Thymus (tissue), 14 donors: ENCODE measurements at places on chromosomes 7 and 10.

- DNase-seq: no peak
Observed at GRCh38 chr7:158958618-158959017, 102.3 kb downstream of the DYNC2I1 start.

DNA sequence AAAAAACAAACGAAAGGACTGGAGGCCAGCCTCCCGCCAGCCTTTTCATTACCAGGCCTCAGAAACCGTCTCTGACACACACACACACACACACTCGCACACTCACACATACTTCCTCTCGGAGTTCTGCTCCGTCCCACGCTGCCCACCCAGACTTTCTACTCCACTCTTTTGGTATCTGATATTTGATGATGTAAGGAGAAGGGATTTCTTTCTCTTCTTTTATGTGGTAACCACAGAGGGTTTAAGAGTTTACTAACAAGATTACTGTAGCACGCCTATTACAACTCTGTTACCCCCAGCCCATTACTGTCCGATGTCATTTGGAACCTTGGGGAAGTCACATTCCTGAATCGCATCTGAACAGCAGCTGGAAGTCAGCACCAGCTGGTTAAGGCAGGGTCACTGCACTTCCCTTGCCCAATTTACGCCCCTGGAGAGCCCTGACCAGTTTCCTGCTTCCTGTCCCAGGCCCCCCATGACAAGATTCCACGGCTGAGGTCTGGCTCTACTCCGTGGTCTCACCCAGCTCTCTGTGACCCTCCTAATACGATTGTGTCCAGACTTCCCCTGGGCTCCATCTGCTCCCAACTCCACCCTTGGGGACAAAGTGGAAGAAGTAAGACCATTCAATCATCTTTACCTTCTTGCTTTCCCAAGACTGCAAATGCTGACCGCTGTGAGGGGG, 1.1 kb downstream of the DENND2A start:
- no peak for DNase-seq

GRCh38 chr10:42997849-42998165, 79.1 kb upstream of the RET start:
- DNase-seq: no peak

- no peak for DNase-seq
Observed at GRCh38 chr10:43849551-43849950, 200.9 kb upstream of the ZNF32 start.

GRCh38 chr10:77989081-77989724, 40.1 kb downstream of the POLR3A start:
- no peak for DNase-seq

DNA sequence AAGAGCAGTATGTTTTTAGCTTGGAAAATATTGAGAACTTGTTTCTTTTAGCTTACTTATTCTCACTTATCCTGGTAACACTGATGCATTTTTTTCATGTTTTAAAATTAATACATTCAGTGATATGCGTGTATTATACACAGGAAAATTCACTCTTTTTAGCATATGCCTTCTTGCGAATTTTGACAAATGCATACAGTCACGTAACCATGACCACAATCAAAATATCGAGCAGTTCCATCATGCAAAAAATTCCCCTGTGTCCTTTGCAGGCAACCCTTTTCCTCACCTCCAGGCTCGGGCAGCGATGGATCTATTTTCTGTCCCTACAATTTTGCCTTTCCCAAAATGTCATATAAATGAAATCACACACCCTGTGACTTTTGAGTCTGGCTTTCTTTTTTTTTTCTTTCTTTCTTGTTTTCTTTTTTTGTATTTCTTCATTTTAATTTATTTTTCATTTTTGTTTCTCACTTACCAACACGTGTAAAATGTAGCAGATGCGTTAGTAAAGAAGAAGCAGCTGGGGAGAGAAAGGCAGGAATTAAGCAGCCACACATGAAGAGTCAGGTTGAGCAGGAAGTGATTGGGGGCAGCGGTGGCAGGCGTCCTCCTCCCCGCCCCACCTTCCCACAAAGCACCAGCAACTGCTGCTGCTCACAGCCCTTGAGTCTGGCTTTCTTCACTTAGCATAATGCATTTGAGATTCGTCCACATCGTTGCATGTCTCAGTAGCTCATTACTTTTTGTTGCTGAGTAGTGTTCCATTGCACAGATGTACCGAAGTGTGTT, 29.9 kb downstream of the ADRB1 start:
- peak; percentile 60 for DNase-seq

GRCh38 chr7:21867226-21867625, 78.5 kb downstream of the CDCA7L start:
- no peak for DNase-seq

DNA sequence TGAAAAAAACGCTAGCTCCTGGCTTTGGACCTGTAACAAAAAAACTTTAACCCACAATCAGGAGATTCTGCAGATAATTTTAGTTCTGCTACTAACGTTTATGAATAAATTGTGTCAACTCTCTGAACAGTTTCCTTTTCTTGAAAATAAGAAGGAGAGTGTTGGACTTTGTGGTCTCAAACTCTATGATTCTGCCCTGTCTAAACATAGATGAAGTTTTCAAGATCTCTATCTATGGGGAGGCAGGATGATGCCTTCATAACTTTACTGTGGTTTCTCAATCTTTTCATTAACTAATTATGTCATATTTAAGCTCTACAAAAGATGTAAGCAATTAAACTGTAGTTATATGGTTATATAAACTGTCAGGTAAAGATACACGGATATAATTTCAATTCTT, 162.0 kb downstream of the REEP3 start:
- DNase-seq: no peak

- DNase-seq: no peak
Observed at GRCh38 chr7:142587578-142588191, 161.6 kb upstream of the PRSS1 start.

GRCh38 chr7:39153647-39154046, 175.9 kb downstream of the POU6F2 start:
- no peak for DNase-seq

DNA sequence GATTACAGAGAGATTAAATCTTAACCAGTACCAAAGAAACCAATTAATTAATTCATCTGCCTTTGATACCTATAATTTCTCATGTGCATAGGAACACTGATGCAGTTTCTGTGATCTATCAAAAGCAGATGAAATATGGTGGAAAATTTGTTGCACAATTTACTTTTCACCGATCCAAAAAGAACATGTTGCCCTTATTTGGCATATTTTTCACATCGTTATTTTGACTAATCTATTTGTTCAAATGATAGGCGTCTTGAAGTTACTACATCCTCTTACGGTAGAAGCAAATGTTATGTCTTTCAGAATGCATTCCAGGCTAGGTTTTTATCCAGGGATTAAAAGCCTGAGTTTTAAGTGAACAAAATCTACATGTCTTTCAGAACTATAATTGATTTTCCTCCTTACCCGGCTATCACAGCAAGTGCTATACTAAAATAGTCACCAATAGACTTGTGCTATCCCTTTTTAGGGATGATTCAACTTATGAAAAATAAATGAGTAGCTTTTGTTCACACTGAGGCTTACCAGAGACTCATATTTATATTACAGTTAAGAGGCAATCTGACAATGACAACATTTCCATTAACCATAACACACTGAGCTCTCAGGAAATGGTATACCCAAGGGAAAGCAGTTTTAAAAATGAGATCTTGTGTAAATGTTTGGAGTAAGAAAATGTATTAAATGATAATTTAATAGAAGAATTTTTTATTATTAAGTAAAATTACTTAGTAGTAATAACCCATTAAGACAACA, 16.8 kb upstream of the TES start:
- DNase-seq: no peak
